ENCODE measurements at places on chromosomes 7 and 10.

DNA sequence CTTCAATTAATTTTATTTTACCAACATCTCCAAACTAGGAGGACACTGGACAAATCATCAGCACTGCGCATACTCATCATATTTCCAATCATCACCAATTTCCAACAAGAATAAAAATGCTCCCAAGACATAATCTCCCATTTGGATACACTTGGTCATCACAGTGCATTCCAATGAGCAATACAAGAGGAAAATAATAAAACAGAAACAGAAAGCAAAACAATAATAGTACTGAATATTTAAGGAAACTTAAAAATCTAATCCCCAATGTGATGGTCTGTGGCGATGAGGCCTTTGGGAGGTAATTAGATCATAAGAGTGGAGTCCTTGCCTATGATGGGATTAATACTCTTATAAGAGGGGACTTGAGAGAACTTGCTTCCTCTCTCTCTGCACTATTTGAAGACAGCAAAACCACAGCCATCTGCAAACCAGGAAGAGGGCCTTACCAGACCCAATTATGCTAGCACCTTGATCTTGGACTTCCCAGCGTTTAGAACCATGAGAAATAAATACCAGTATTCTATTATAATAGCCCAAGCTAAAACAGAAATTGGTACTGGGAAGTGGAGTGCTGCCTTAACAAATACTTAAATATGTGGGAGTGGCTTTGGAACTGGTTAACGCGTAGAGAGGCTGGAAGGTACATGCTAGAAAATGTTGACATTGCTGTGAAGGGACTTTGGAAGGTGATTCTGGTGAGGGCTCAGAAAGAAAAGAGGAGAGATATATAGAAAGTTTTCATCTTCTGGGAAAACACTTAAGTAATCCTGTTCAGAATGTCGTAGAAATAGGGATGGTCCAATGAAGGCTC lies 91.5 kb downstream of the JAZF1 start:
- DNase-seq: no peak

- no peak for DNase-seq
These were observed 74.7 kb downstream of the VSTM4 start for GRCh38 chr10:49040601-49041000.

DNA sequence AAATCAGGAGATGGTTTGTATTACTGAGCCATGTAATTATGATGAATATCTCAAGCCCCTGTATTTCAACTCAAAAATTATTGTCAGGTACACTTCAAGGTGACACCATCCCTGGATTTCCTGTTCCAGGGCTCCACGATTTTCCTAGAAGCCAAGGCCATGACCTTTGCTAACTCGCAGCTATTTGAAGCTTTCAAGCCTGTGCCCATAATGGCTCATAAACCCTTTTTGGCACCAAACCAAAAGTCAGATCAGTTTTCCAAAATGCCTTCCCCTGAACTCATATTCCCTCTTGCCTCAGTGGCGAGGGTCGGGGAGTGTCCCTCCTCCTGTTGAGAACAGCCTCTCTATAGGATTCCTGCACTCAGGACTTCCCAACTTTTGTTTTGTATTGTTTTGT lies 70.8 kb downstream of the HIP1 start:
- DNase-seq: no peak

- DNase-seq: no peak
These were observed 22.2 kb upstream of the CNTNAP2 start for GRCh38 chr7:146094356-146094755.

GRCh38 chr10:100109670-100110069 lies 28.0 kb upstream of the CPN1 start:
- no peak for DNase-seq

- DNase-seq: no peak
These were observed 864.2 kb downstream of the REEP3 start for GRCh38 chr10:64385355-64385754.

GRCh38 chr7:99730238-99730810 lies 4.7 kb downstream of the CYP3A7 start:
- no peak for DNase-seq

GRCh38 chr7:154183482-154183881 lies 131.3 kb downstream of the DPP6 start:
- no peak for DNase-seq

GRCh38 chr10:8013006-8013405 lies 41.5 kb upstream of the GATA3 start:
- no peak for DNase-seq

GRCh38 chr7:4406288-4407058 lies 275.6 kb upstream of the FOXK1 start:
- DNase-seq: no peak

DNA sequence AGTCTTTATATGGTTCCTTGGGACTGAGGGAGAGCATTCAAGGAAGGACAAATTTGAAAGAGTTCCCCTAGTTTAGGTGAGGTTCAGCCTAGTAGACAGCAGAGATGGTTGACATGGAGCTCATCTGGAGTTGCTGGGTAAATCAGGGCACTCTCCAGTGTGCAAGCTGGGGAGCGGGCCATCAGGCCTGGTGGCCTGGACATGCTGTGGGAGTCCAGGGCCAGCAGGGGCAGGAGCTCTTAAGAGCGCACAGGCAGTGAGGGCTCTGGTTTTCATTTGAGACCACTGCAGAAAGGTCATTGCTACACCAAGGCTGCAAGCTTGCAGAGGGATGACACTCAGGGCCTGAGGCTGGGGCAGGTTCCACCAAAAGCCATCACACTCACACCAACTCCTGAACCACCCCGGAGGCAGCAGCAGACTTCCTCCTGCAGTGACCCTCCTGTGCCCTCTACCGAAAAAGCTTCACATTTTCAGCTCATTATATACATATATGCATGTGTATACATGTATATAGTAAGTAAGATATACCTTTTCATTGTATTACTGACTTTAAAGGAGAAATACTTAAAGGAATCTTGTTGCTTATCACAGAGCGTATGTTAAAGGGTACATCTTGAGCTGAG lies 39.5 kb downstream of the STEAP1B start:
- no peak for DNase-seq

DNA sequence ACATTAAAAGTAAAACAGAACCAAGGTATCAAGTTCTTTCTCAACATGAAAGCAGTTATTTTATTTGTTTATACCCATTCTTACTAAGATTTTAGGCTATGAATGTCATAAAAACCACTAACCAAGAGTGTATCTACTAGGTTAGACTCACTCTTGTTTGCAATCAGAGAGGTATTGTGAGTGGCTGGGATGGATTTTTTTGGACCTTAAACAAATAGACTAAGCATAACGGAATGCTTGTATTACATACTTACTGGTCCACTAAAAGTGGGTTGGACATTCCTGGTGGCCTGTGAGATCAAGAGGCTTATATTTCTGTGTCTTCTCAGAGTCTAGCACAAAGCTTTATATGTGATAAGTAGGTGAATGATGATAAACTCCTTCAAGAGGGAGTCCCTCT lies 32.6 kb upstream of the CBLL1 start:
- DNase-seq: no peak

DNA sequence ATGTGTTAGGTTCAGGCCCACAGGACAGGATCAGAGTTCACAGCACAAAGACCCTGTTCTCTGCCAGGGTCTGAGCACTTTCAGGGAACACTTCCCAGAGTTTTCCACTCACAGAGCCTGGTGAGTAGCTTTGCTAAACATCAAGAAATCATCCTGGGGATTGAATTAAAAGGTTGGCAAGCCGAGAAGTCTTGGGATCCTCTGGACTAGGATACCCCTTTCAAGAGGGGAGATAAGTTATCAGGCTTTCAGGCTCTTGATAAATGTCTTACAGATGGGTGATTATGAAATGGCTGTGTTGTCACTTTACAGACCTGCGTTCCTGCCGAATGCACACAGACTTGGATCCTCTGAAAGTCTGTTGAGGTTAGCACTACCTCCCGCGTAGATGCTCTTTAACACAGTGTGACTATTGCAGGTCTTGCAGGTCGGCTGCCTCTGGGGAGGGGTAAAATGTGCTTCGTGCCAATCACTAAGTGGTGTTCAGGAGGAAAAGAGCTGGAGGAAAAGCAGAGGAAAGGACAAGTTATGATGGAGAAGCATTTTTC lies 473.5 kb upstream of the AKR1E2 start:
- no peak for DNase-seq

DNA sequence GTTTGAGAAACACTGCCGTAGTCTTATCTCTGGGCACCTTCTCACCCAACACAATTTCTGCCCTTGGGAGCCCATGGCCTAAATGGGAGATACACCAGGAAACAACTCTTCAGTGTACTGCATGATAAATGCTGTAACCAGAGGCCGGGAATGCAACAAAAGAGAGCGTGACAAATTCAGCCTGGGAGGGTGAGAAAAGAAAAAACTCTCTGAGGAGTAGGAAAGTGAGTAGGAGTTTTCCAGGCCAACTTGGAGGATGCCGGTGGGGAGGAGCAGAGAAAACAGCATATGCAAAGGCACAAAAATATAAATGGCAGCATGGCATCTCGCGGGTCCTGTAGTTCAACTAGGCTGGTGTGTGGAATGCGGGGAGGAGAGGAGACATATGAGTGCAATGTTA lies 624.5 kb downstream of the PARD3 start:
- no peak for DNase-seq

- no peak for DNase-seq
These were observed 79.6 kb downstream of the TRIL start for GRCh38 chr7:28878481-28878880.

GRCh38 chr10:117167789-117168674 lies 29.3 kb upstream of the KCNK18 start:
- no peak for DNase-seq

DNA sequence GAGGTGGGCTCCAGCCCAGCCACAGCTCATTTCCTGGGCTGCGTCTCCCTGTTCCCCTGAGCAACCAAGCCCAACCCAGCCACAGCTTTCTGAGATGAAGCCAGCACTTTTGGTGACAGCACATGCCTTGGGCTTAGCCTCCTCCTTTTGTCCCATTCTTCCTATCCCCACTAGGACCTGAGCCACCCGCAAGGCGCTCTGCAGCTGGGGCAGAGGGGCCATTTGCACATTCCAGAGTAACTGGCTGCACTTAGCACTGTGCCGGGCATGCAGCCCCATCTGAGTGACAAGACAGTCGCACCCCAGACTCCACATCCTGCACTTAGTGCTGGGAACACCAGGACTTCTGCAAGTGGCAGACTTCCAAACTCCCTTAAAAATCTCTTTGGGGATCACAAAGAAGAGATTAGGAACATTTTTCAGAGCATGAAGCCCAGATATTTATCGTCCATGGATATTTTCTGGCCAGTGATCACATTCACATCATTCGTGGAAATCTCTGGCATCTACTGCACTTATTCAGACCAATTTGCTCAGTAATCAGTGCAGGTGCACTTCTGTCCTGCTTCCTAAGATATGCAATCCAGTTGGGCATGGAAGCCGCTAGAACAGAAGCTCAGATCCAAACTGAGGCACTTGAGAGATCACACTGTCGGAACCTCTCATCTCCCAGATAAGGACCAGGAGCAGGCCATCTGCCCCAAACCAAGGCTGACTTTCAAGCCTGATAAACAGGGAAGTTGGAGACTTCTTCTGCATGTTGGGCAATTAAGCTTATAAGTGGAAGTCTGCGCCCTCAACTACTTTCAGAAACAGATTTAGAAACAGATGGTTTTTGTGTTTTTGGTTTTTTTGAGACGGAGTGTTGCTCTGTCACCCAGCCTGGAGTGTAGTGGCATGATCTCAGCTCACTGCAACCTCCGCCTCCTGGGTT lies 26.4 kb downstream of the CHST15 start:
- no peak for DNase-seq

- no peak for DNase-seq
These were observed 144.4 kb downstream of the INSYN2A start for GRCh38 chr10:127052001-127052400.

DNA sequence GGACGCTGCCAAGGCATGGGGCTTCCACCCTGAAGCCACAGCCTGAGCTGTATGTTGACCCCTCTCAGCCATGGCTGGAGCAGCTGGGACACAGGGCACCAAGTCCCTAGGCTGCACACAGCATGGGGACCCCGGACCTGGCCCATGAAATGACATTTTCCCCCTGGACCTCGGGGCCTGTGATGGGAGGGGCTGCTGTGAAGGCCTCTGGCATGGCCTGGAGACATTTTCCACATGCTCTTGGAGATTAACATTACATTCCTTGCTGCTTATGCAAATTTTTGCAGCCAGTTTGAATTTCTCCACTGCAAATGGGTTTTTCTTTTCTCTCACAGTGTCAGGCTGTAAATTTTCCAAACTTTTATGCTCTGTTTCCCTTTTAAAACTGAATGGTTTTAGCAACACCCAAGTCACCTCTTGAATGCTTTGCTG lies 463.6 kb downstream of the ZWINT start:
- no peak for DNase-seq

GRCh38 chr7:15674586-15674985 lies 11.9 kb downstream of the MEOX2 start:
- no peak for DNase-seq

GRCh38 chr7:99398891-99399445 lies 9.4 kb downstream of the PDAP1 start:
- DNase-seq: no peak

DNA sequence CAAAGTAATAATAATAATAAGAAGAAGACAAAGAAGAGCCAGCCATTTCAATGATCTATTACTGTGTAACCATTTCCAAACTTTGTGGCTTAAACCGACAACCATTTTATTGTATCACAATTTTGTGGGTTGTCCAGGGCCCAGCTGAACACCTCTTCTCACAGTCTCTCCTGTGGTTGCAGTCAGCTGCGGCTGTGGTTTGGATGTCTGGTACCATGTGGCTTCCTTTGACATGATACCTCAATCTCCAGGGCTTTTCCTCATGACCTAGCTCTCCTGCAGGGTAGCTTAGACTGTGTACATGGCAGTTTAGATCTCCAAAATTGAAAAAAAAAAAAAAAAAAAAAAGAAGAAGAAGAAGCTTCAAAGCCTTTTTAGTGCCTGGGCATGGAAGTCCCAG lies 72.6 kb upstream of the NFKB2 start:
- DNase-seq: no peak

DNA sequence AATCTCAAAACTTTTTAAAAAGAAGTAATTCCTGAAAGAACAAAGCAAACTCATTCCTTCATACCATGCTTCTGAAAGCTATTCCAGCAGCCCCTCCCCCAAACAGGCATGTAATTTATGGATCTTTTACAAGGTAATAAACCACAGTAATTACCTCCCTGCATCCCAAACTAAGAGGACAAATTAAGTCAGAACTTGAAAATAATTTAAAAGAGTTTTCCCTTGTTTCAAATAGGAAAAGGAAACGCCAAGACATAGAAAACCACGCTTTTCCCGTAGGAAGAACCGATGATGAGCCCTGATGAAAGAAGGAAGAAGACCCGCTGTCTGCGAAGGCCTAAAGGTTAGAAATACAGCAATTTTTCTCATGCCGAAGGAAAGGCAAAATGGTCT lies 8.9 kb downstream of the HOXA4 start:
- no peak for DNase-seq

GRCh38 chr7:141123522-141123921 lies 49.7 kb downstream of the TMEM178B start:
- DNase-seq: no peak

- no peak for DNase-seq
These were observed 108.1 kb downstream of the CCDC71L start for GRCh38 chr7:106552645-106553445.

DNA sequence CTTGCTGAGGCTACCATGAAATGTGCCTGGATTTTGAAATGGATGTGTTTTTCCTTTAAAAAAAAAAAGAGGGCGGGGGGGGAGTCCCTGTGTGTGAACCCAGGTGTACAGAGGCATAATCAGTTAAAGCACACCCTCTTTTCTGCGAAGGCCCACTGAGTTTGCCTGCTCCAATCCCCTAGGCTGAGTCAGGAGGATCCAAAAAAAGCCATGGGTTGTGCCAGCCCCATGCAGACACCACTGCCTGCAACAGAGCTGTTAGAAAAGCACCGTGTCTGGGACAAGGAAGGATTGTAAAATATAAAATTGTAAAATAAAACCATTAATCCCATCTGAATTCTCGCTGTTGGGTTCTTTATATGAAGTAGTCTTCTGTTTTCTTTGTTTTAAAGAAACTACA lies 217.9 kb downstream of the ADAM12 start:
- no peak for DNase-seq
